ENCODE measurements at places on chromosomes 7 and 10. TPM values are rescaled to one million over a fixed set of nuclear protein-coding genes. Genes with fewer than 3 reads are reported as not detected.

DNA sequence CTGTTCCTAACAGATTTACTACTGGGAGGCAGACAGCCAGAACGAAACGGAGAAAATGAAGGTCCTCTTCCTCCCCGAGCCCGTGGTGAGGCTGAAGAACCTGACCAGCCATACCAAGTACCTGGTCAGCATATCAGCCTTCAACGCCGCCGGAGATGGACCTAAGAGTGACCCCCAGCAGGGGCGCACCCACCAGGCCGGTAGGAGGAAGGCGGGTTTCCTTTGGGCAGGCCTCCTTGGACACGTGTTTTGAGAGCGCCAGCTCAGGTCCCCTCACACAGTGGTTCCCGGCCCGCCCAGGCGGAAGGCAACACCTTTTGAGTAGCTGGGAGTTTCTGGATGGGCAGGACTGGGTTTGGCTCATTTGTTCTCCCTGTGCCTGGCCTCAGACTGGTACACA is 474.0 kb upstream of the FOXK1 start:
- H3K27me3 ChIP-seq: no peaks in the 10 kb centered on the region
- H3K4me1 ChIP-seq: no peaks in the 10 kb centered on the region
- no peaks in the 10 kb centered on the region for H3K36me3 ChIP-seq
- no peak overlapping the region for H3K27ac ChIP-seq

MUC12 gene
- total RNA-seq: 0.81 TPM

DNA sequence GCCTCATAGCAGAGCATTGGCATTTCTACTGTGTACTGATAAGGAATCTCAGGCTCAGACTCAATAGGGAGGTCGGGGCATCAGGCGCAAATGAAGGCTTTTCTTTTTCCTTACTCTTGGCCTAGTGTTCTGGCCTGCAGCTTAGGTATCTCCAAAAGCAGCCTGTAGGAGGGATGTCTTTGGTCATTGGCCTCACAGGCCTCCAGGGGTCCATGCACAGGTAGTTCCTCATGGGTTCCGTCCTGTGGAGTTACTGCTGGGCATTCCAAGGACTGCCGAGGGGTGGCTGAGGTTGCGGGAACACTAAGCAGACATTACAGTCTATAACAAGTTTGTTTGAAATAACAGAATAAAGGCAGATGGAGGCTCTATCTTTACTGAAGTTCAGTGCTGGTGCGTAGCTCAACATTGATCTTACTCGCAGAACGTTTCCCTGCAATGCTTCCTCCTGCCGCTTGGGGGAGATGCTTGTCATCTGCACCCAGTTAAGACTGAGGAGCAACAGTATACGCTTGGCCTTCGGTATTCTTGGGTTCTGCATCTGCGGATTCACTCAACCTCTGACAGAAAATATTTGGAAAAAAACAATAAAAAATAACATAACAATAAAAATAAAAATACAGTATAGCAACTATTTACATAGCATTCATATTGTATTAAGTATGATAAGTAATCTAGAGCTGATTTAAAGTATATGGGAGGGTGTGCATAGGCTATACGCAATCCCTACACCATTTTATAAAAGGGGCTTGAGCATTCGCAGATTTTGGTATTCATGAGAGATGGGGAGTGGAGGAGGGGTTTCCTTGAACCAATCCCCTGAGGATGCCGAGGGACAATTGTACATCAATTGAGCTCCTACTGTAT is 58.9 kb downstream of the SH2D4B start:
- no peaks in the 10 kb centered on the region for H3K36me3 ChIP-seq
- peaks cover 7% of the 10 kb centered on the region for H3K27me3 ChIP-seq
- H3K4me3 ChIP-seq: no peak overlapping the region
- DNase-seq: peak; percentile 9
- H3K27ac ChIP-seq: no peak overlapping the region
- no peaks in the 10 kb centered on the region for H3K4me1 ChIP-seq

GRCh38 chr10:48456361-48456804 is 148.5 kb downstream of the ARHGAP22 start:
- DNase-seq: no peak
- no peaks in the 10 kb centered on the region for H3K36me3 ChIP-seq
- H3K27ac ChIP-seq: no peak overlapping the region
- H3K4me3 ChIP-seq: no peak overlapping the region
- no peaks in the 10 kb centered on the region for H3K4me1 ChIP-seq

DNA sequence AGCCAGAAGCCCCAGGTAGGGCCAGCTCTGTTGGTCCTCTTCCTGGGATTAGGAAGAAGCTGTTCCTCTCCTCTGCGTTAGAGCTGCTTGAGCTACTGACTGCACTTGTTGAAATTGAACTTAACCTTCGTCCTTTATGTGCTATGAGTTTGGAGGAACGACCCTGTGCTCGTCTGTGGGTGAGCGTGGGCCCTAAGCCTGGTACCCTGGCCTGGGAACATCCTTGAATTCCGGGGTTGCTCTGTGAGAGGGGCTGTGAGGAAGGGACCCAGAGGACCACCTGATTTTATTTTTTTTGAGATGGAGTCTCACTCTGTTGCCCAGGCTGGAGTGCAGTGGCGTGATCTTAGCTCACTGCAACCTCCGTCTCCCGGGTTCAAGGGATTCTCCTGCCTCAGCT is 447.2 kb upstream of the FOXK1 start:
- DNase-seq: no peak
- no peak overlapping the region for H3K4me3 ChIP-seq
- no peaks in the 10 kb centered on the region for H3K36me3 ChIP-seq

- peaks cover 46% of the 10 kb centered on the region for H3K4me1 ChIP-seq
Observed at GRCh38 chr7:26197153-26198115, 3.1 kb downstream of the HNRNPA2B1 start.

GRCh38 chr10:69317175-69317604 is 38.9 kb downstream of the HK1 start:
- H3K36me3 ChIP-seq: peaks cover 6% of the 10 kb centered on the region
- H3K27ac ChIP-seq: peak overlapping the region; percentile 80
- DNase-seq: no peak
- H3K4me1 ChIP-seq: peaks cover 48% of the 10 kb centered on the region
- peaks cover 8% of the 10 kb centered on the region for H3K27me3 ChIP-seq

- H3K27ac ChIP-seq: peak overlapping the region; percentile 80
- DNase-seq: no peak
- H3K4me3 ChIP-seq: peak overlapping the region; percentile 65
- H3K4me1 ChIP-seq: peaks cover 82% of the 10 kb centered on the region
- H3K27me3 ChIP-seq: no peaks in the 10 kb centered on the region
Observed at GRCh38 chr10:3763852-3764625, 21.0 kb downstream of the KLF6 start.

GRCh38 chr7:2559283-2559950 is 638 bp downstream of the IQCE start:
- no peaks in the 10 kb centered on the region for H3K27me3 ChIP-seq
- peaks cover 21% of the 10 kb centered on the region for H3K4me1 ChIP-seq
- H3K36me3 ChIP-seq: no peaks in the 10 kb centered on the region
- no peak overlapping the region for H3K27ac ChIP-seq
- peak overlapping the region; percentile 78 for H3K4me3 ChIP-seq
- DNase-seq: peak; percentile 24

CTNNA3 gene
- not detected for total RNA-seq

- H3K4me3 ChIP-seq: no peak overlapping the region
- no peaks in the 10 kb centered on the region for H3K27me3 ChIP-seq
- H3K27ac ChIP-seq: no peak overlapping the region
- H3K4me1 ChIP-seq: peaks cover 13% of the 10 kb centered on the region
- H3K36me3 ChIP-seq: no peaks in the 10 kb centered on the region
- no peak for DNase-seq
Observed at GRCh38 chr10:128025951-128026350, 100.3 kb downstream of the MKI67 start.

- no peak for DNase-seq
- H3K36me3 ChIP-seq: no peaks in the 10 kb centered on the region
- H3K4me1 ChIP-seq: no peaks in the 10 kb centered on the region
- no peaks in the 10 kb centered on the region for H3K27me3 ChIP-seq
- H3K27ac ChIP-seq: no peak overlapping the region
Observed at GRCh38 chr7:104550362-104550761, 222.0 kb downstream of the LHFPL3 start.

VWA2 gene
- total RNA-seq: not detected
